ENCODE measurements at places on chromosomes 2 and 18.

GRCh38 chr2:31563273-31563839, 17.4 kb downstream of the SRD5A2 start:
- no peak for DNase-seq

DNA sequence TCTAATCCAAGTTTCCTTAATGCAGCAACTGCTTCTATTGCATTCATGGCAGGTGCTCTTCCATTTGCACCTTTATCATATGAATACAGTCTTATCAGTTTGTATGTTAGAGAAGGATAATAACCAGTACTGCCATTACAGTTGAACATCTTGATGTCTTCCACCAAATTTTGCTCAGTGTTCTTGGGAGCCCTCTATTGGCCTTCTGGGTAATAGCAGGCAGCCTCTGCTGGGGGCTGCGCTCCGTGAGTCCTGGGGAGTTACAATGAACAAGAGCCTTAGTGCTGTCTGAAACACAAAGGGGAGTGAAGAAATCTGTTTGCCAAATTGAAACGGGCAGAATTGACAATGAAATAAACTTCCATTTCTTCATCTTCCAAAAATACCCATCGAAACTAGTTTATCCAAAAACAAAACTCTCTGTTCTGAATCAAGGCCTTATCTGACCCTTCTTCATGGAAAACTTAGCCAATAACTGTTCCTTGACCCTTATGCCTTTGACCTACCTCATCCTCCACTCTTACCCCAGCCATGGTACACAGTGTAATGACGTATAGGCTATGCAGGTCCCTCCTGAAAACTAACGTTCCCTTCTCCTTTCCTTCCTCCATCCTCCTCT, 79.9 kb downstream of the ALK start:
- peak; percentile 43 for DNase-seq

- no peak for DNase-seq
Observed at GRCh38 chr2:128610496-128610895, 291.8 kb upstream of the HS6ST1 start.

GRCh38 chr18:64273724-64274123, 124.8 kb upstream of the LINC00305 start:
- DNase-seq = no peak

DNA sequence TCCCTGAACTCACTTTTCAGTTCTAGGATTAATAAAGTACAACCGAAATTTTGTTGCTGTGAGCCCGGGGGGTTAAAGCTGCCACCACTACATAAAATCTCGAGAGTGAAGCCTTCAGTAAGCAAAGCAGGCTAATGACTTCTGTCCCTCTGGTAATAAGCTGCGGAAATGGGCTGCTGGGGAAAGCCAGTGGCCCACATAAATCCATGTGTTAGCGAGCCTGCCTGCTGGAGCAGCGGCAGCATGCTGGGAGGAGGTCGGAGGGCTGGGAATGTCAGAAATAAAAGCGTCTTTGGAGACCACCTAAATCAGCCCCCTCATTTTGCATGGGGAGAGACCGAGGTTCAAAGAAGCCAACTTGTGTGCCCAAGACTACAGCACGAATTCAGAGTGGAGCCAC, 371.7 kb downstream of the TNS1 start:
- no peak for DNase-seq
